ENCODE measurements at places on chromosomes 4 and X. TPM values are rescaled to one million over a fixed set of nuclear protein-coding genes. Genes with fewer than 3 reads are reported as not detected.

CLDN22 gene
- total RNA-seq: not detected

RAB9B gene
- total RNA-seq: 0.55 TPM

MAGEA10 gene
- total RNA-seq: not detected

RTL9 gene
- total RNA-seq: not detected

FANCB gene
- total RNA-seq: 7.9 TPM

SPATA4 gene
- total RNA-seq: not detected

NUDT10 gene
- not detected for total RNA-seq

Measured in endothelial cell of umbilical vein (primary cell).